Stimulated activated CD4-positive, alpha-beta T cell treated with anti-CD3 and anti-CD28 coated beads, Interleukin-1b, Interleukin-23, amount 100 ng/mL, for 48 hours (primary cell): ENCODE measurements at places on chromosomes 3 and 15.

GRCh38 chr3:21645121-21645897, 105.7 kb downstream of the ZNF385D start:
- DNase-seq: no peak

DNA sequence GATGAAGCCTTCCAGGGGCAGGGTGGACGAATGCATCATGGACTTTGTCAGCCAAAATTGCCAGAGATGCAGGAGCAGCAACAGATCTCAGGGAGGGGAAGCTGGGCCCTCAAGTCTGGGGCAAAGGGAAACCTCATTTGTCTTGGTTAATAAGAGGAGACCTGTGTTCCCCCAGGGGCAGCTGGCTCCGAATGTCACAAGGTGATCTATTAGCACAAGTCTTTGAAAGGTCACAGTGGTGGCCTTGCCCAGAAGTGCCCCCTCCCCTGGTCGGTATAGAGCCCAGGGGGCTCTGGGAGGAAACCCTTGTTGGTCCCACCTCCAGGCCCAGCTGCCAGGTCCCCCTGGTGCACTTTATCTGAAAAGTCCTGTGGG, 46.2 kb downstream of the ABTB1 start:
- no peak for DNase-seq

DNA sequence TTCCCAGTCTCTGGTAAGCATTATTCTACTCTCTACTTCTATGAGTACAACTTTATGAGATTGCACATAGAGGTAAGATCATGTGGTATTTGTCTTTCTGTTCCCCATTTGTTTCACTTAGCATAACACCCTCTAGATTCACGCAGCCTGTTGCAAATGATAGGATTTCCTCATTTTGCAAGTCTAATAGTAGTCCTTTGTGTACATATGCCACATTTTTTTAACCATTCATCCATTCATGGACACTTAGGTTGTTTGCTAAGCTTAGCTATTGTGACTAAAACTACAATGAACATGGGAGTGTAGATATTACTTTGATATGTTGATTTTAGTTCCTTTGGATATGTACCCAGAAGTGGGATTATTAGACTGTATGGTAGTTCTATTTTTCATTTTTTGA, 717.9 kb upstream of the ALCAM start:
- DNase-seq: no peak

GRCh38 chr3:173013219-173013832, 127.7 kb downstream of the SPATA16 start:
- DNase-seq: no peak

DNA sequence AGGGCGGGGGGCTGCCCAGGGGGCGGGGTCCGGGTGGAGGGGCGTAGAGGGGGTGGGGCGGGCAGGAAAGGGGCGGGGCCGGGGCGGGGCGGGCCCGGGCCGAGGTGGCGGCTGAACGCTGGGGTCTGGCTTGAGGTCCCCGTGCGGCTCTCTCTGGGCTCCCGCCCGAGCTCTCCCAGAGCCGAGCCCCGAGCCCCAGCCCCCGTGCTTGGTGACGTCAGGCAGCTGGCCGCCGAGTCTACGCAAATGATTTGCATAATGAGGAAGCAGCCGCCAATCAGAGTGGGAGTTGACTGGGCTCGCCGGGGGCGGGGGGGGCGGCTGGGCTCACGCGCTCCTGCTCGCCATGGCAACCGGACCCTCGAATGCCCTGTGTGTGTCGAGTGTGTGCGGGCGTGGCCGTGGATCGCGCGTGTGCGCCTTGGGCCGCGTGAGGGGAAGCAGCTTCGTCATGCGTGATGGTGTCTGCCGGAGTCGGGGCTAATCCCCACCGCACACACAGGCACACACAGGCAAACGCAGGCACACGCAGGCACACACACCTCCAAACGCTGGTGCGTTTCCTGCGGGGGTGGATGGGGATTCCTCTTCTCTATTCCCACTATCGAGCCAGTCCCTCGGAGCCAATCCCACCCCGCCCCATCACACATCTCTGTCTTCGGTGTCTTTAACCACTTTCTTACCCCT, at the start of gene CELF6:
TSS of gene CELF6 (minus strand) at position 173 of the 687 bp plus-strand sequence. CDS start 283 bp downstream, outside the sequence.
- DNase-seq: peak; percentile 74

- DNase-seq: no peak
Measured at GRCh38 chr3:78818161-78818985, 949.4 kb downstream of the ROBO1 start.

- DNase-seq: no peak
Measured at GRCh38 chr3:72048873-72049272, 263.9 kb upstream of the PROK2 start.

DNA sequence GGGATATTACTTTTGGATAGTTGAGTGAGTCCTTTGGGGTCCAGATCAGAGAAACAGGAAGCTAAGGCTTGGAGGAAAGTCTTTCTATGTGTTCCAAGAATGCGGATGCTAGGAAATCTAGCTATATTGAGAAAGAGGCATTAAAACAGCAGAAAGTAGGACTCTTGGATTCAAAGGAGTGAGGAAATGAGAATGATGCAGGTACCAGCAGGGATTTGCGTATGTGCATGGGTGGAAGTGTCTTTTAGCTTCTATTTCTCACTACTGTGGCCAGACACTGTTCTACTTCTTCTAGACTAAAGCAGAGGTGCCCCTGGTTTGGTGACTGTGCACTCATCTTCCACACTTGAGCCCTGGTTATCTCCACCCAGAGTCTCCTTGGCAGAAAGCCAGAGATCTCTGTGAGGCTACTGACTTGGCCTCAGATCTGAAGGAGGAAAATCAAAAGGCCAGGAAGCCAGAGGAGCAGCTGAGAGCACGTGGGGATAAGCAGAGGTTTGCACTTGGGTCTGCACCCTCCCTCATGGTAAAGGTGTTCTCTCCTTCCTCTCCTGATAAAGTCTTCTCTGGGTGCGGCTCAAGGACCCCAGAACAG, 44.3 kb downstream of the ATP2B2 start:
- DNase-seq: no peak

DNA sequence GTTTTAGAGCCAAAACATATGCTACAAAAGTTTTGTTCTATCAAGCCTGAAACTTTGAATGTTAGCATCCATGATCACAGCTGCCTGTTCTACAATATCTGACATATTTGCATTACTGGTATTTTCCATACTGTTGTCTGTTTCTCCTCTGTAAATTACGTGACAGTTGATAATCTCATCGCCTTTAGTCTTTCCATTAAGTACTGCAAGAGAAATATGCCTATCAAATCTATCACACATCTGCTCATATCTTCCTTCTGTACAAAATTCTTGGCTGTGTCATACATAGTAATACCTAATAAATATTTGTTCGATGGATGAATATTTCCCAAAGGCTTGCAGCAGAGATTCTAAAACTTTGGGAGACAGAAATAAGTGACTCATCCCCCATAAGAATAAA, 717.3 kb downstream of the OTOL1 start:
- DNase-seq: no peak

- DNase-seq: no peak
Measured at GRCh38 chr3:20396335-20396734, 210.3 kb upstream of the SGO1 start.

GRCh38 chr3:195705081-195705991, 15.4 kb upstream of the MUC20 start:
- no peak for DNase-seq

DNA sequence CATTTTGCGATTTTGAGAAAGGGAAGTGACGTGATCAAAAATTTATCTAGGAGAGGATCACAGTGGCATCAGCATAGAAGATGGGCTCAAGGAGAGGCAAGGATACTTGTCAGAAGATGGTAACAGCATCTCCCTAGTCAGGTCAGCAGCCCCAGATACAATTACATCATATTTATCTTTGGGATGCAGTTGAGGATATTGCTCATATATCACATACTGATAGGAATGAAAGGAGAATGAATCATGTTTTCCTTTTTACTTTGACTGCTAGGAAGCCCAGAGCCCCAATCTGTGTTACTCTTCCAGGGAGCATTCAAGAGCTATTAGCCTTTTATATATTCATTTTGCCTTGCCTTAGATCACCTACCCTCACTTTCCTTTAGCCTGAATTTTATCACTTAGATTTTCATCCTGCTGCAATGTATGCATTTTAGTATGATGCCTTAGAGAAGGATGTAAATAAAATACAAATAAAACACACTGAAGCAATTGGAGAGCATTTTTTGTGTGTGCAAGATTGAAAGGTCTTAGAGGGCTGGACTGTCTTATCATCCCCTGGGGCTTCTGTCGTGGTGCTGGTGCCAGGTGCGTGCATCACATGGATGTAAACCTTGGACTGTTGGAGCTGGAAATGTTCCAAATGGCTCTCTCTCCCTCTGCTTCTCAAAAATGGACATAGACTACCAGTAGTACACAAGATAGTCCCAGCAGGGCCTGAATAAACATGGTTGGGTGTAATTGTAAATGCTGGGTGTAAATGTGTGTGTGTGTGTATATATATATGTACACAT, 40.3 kb downstream of the CORO2B start:
- no peak for DNase-seq

GRCh38 chr3:44960387-44961026, 15.5 kb downstream of the ZDHHC3 start:
- DNase-seq: peak; percentile 7

GRCh38 chr15:94287794-94288246, 56.5 kb downstream of the MCTP2 start:
- DNase-seq: peak; percentile 35

DNA sequence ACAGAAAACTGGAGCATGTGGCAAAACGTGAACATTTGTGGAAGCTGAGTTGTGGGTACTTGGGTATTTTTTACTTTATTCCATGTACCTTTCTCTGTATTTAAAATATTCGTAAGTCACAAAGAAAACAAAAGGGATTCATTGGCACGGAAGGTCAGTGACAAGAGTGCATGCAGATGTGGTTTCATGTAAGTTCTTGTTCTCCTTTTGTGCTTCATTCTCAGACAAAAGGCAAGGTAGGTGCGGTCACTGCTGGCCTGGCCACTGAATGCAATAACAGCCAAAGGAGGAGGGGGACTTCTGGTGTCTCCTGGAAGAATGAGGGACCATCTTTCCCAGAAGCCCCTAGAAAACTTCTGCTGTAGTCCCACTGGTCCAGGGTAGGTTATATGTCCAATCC, 200.0 kb upstream of the TOPAZ1 start:
- DNase-seq: no peak

DNA sequence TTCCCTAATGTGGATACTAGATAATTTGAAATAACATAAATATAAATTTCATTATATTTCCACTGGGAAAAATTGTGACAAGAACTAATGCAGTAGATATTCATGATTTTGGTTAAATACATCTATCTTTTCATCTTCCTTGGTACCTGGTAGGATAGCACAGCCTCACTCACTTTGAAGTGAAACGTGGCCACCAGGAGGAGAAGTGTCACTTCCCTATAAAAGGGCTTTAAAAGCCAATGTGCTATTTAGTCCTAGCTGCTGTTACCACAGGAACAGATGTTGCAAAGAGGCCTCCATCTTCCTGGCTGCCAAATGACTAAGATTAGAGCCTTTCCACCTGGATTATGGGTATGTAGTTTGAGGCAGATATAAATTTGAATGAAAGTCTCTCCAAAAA, 140.0 kb downstream of the PLOD2 start:
- DNase-seq: no peak

DNA sequence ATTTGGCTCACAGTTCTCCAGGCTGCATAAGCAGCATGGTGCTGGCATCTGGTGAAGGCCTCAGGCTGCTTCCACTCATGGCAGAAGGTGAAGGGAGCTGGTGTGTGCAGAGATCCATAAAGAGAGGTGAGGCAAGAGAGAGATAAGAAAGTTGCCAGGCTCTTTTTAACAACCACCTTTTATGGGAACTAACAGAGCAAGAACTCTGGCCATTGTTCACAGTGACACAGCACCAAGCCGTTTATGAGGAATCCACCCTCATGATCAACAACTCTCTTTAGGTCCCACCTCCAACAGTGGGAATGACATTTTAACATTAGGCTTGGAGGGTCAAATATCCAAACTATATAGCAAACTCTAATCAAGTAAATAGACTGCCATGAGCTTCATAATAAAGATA, 557.2 kb upstream of the SUCLG2 start:
- DNase-seq: no peak

DNA sequence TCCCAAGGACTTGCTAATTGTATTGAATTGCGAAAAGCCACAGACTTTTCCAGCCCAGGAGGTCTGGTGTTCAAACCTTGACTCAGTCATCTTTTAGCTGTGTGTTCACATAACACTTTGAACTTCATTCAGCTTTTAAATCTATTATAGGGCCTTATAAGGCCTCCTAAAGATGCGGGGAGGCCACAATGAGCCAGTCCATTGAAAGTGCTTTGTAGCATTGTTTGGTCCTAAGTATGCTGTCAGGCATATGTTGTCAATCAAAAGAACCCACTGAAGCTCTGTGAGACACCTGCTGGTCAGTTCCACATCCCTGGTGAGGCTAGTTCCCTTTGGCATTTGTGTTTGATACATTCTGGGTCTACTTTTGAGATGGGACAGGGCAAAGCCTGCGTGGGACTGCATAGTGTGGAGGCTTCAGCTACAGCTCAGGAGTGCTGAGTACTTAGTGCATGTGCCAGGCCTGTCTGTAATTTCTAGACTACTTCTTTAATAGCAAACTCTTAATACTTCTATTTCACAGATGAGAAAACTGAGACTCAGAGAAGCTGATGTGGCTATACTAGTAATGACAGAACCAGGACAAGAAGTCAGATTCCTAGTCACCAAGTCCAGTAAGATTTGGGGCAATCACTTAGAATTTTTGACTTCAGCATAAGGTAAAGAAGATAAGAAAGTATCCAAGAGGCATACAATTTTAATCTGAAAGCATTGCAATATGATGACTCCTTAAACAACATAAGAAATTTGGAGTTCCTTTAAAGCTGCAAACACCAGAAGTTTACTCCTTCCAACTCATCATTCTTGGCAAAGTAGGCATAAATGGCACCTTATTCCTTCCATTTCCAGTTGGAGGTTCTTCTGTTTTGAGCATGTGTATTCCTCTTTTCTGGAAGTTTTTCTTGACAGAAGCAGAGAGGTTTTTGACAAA, 213.0 kb downstream of the PDCD6IP start:
- DNase-seq: no peak

DNA sequence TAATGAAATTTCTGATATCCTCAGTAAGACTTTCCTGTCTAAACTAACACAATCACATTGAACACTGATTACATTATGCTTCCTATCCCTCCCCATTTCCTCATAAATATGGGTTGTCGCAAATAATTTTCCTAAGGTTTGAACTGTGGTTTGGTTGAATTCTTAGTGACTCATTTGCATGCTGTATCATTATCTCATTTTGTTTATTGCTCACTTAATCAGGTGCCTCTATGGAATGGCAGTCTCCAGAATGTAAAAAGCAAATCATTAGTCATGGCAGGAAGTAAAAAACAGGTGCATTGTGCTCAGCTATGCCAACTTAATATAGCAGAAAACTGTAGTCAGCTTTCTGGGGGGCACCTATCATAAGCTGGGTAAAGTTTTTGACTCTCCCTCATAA, 216.0 kb upstream of the ZBTB20 start:
- no peak for DNase-seq
